Fibroblast of villous mesenchyme (primary cell): ENCODE measurements at places on chromosomes 12 and 14. TPM values are rescaled to one million over a fixed set of nuclear protein-coding genes. Genes with fewer than 3 reads are reported as not detected.

LYZ gene
- total RNA-seq: not detected in 2 replicates

KRT83 gene
- total RNA-seq: not detected in 2 replicates

TPCN1 gene
- total RNA-seq: 15.8 and 25.9 TPM in 2 replicates

ASPG gene
- not detected in 2 replicates for total RNA-seq

ATP23 gene
- total RNA-seq: 7.1 and 9.9 TPM in 2 replicates

FGF23 gene
- total RNA-seq: not detected in 2 replicates

TAS2R46 gene
- total RNA-seq: 4.2 and 4.3 TPM in 2 replicates

SLC5A8 gene
- total RNA-seq: not detected in 2 replicates

YARS2 gene
- total RNA-seq: 24.2 and 32.8 TPM in 2 replicates

SSPN gene
- total RNA-seq: 11.6 and 22.0 TPM in 2 replicates

SMOC1 gene
- not detected in 2 replicates for total RNA-seq

FAM90A1 gene
- total RNA-seq: under 0.01 TPM in 1 of 2 replicates, not detected in the other

GLI1 gene
- 0.86 and 1.9 TPM in 2 replicates for total RNA-seq

RNASE8 gene
- not detected in 2 replicates for total RNA-seq

KRT81 gene
- not detected in 2 replicates for total RNA-seq

C12orf50 gene
- under 0.01 TPM in 1 of 2 replicates, not detected in the other for total RNA-seq

TSHR gene
- total RNA-seq: not detected in 2 replicates
